ENCODE measurements at places on chromosomes 6 and 20.
A peak's percentile ranks its signal among the peaks of the same experiment; 100 is the strongest.

GRCh38 chr20:18728165-18728869 is 85.3 kb upstream of the SCP2D1 start:
- no peak for DNase-seq

- DNase-seq, result no peak
Measured at GRCh38 chr20:41853806-41854205, 235.6 kb upstream of the CHD6 start.

GRCh38 chr6:125363039-125363823 is 61.5 kb upstream of the HDDC2 start:
- peak; percentile 75 for DNase-seq

- DNase-seq, result no peak
Measured at GRCh38 chr6:152458648-152459644, 178.2 kb downstream of the SYNE1 start.

GRCh38 chr6:77173472-77174074 is 289.7 kb downstream of the HTR1B start:
- peak; percentile 9 for DNase-seq

- DNase-seq, result no peak
Measured at GRCh38 chr6:111764238-111765175, 108.7 kb downstream of the FYN start.

DNA sequence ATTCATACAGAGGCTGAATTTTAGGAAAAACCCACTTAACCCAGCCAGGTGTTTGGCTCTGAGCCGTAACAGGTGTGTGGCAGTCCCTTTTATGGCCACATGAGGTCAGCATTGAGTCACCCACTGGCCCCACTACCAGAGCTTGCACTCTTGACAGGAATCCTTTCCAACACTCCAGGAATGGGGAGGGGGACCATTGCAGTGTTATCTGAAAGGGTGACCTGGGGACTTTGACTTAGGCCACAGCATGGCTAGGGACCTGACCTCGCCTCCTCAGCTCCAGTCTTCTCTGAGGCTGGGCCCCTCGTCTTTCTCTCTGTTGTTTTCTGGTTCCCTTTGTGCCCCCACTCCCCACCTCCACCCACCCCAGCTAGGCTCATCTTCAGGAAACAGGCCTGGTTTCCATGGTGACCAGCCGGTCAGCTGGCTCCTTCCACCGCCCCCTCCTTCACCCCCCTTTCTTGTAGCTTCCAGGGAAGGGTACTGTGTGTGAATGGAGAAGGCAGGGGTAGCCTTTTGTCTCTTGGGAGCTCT is 2.1 kb upstream of the TMEM151B start:
- DNase-seq, result peak; percentile 88

- no peak for DNase-seq
Measured at GRCh38 chr6:106730264-106730663, 100.9 kb downstream of the QRSL1 start.

DNA sequence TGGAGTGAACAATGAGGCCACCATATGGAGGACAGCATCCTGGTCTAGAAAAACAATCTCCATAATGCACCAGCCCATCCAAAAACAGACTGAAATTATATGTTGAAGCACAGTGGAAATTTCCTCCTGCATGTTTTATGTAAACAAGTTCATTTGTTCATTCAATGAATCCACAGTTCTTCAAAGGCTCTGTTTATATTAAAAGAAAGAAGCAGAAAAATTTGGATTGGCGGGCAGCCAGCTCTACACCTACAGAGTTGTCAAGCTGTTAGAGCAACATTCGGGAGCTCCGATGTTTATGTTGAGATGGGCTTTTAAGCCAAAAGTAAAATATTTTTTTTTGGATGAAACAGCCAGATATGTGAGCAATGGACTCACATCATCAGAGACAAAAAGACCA is 395.3 kb upstream of the SULF2 start:
- no peak for DNase-seq
